ENCODE measurements at places on chromosomes 3 and 15.

DNA sequence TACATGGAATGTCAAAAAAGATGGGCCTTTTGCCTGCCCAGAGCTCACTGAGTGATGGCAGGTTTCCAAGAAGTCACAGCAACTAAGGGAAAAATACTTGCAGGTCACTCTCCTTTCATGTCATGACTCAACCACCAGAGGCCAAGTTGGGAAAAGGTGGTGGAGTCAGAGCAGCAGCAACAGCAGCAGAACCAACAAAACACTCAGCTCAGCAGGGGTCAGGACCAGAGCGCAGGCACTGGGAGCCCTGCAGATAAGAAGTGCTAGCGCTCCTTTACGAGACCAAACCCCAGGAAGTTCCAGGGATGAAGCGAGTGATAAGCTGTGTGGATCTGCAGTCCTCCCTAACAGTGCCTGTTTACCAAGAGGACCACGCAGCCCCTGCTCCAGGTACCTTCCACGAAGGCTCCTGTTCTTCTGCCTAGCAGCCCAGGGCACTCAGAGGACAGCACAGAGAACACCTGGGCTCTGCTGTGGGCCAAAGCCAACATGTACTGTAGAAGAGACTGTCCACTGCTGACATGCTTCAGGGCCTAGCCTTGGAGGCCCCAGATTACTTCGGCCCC is 26.0 kb downstream of the POC1A start:
- peak; percentile 17 for DNase-seq

GRCh38 chr15:37098468-37099318 is 1.7 kb downstream of the MEIS2 start:
- no peak for DNase-seq

GRCh38 chr15:64288999-64289398 is 67.0 kb downstream of the CSNK1G1 start:
- no peak for DNase-seq

DNA sequence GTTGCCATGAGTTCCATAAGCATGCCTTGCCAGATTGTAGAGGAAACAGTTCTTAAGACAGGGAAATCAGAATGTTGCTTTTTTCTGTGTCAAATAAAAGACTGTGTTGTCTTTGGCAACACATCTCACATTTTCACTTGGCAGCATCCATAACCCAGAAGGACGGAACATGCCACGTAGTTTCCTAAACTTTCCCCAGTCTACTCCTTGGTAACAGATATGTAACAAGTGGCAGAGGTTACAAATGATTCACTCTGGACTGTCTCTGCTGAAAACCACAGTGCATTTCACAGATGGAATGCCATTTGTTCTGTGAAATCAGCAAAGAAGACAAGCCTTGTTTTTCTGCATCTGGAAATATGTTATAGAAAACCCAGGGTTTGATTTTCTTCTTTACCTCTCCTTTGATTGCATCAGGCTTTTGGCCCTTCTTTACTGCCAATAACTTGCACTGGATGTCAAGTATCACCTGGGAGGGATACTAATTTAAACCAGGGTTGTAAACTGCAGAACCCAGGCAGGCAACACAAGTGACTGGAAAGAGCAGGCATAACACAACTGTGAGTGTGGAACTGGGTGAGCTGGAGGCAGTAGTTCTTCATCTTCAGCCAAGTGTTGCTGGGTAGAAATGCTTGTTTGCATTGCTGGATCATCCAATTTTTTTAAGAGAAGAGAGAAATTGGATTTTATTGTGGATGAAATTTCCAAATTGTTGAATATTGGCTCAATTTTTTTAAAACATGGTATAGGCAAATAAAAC is 124.4 kb upstream of the FOXB1 start:
- no peak for DNase-seq

GRCh38 chr3:104244680-104245220 is 1122.0 kb upstream of the ALCAM start:
- no peak for DNase-seq

DNA sequence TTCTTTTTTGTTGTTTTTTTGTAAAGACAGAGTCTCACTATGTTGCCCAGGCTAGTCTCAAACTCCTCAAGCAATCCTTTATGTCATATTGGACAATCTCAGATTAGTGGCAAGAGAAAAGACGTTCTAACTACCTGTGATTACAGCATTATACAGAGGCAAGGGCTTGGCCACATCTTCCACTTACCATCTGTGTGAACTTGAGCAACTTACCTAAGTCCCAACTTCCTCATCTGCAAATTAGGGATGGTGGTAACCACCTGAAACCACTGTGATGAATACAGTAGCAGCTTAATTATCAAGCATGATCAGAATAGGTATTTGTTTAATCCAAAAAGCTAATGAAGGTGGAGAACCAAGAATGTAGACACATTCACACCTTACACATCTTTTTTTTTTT is 16.1 kb downstream of the LRRC2 start:
- no peak for DNase-seq

- DNase-seq: no peak
These were observed 135.0 kb upstream of the PRICKLE2 start for GRCh38 chr3:64360280-64360679.

DNA sequence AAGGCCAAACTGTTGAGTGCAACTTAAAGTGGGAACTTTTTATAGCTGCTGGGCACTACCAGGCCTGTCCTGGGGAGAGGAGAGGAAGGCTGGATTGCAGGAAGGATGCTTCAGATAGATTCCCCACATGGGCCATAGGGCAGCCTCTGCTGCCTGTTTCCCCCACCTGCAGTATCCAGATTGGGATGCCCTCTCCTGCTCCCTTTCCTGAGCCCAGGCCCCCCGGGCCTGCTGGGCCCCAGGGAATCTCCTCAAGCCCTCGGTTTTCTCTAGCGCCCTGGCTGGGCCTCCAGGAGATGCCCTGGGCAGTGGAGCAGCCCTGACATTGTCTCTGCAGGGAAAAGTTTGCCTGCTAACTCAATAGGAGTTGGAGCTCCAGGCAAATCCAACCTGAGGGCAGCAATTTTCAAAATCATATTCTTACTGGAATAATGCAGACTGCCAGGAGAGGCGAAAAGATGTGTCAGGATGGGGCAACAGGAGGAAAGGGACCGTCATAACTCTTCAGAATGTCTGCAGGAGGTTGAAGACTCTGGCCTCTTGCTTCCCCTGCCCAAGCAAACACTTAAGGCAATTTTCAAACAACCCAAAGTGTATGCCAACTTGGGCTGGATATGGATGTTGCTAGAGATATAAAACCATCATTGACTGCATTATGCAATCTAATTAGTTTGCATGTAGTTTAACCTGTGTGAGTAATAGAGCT is 4.4 kb downstream of the NR2F2 start:
- peak; percentile 75 for DNase-seq

- DNase-seq: no peak
These were observed 3.7 kb upstream of the SLCO2A1 start for GRCh38 chr3:134033315-134033996.

DNA sequence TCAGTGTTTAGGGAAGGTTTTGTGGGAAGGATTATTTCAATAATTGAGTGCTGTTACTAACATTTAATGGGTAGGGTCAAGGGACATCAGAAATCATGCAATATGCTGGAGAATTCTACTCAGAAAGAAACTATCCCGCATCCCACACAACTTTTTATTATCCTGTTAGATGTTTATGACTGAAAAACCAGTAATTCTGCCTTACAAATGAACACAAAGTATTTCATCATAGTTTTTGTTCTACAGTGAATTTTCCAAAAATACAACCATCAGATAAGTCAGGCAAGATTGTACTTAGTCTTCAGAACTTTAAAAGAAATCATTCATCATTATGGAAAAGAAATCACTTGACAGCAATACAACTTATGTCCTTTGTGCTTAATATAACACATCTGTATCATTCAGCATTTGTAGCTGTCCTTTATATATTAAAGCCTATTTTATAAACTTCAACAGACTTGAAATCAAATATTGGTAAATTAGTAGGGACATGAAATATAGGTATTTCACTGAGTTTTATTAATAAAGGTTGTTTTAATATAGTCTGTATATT is 61.9 kb downstream of the TRPM7 start:
- DNase-seq: no peak

- DNase-seq: no peak
These were observed 50.1 kb downstream of the TMOD3 start for GRCh38 chr15:51879555-51879954.

- DNase-seq: no peak
These were observed 540.6 kb downstream of the NLGN1 start for GRCh38 chr3:173938159-173938558.

GRCh38 chr3:71127844-71128243 is 455.7 kb downstream of the FOXP1 start:
- no peak for DNase-seq

- DNase-seq: no peak
These were observed 31.3 kb downstream of the ALCAM start for GRCh38 chr3:105397974-105398373.

GRCh38 chr3:11021611-11022011 is 29.1 kb downstream of the SLC6A1 start:
- no peak for DNase-seq

DNA sequence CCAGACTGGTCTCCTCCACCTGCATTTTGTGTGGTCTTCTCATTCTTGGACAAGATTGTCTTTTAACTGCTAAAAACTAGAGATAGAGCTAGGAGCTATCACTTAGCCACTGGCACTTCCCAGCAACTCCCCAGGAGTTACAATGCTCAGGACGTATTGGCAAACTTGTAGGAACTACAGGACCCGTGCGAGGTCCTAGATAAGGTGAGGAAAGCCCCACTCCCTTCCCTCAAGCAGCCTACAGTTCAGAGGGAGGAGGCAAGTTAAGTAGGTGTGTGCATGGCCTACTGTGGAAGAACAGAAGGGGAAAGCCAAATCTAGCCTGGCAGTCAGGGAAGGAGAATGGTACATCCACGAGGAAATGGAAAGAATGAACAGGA is 504.7 kb upstream of the PROK2 start:
- DNase-seq: no peak

GRCh38 chr15:90425726-90426346 is 37.8 kb downstream of the IQGAP1 start:
- DNase-seq: no peak

DNA sequence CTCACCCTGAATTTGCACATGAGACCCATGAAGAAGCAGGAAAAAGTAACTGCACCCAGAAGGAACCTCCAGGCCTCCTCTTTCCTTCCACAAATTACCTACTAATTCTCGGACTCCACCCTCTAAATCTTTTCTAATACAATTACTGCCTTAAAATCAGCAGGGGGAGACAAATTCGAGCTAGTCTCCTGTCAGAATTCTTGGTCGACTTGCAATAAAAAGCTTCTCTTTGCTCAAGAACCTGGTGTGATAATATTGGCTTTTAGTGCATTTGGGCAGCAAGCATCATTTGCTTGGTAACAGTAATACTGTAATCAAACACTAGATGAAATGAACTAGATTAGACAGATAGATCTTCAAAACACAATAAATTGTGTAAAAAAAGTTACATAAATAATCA is 281.9 kb downstream of the RAP2B start:
- DNase-seq: no peak

DNA sequence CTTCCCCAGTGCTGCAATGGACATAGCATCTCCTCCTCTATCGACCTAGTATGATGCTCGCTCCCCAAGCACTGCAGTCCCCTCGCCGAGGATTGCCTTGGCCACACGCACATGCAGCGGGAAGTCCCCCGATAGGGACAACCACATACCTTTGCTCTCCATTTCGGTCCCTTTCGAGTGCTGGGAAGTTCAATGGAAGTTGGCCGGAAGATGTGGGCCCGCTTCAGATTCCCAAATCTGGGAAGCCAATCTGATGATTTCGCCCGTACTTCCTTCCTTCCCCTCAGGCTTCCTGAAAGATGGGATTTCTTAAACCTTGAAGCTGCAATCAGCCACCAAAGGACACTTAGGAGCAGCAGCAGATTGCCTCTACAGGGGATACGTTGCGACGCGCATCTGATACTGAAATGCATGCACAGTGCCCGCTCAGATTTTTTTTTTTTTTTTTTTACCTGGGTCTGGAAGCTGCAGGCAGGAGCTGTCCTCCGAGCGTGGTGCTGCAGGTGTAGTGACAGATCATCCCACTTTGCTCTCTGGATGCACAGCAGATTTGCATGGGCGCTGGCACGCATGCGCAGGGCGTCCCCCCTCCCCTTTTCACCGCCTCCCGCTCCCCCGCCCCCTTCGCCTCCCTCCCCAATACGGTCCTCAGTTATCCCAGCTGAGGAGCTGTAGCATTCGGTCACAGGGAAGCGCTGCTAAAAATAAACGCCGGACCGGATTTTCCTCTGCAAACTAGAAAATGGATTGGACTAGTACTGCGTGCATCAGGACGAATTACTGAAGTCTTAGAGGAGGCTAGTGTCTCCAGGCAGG is at the start of gene FGF12:
Gene FGF12 (minus strand): TSS at position 510 of the 816 bp plus-strand sequence.
- DNase-seq: peak; percentile 99

DNA sequence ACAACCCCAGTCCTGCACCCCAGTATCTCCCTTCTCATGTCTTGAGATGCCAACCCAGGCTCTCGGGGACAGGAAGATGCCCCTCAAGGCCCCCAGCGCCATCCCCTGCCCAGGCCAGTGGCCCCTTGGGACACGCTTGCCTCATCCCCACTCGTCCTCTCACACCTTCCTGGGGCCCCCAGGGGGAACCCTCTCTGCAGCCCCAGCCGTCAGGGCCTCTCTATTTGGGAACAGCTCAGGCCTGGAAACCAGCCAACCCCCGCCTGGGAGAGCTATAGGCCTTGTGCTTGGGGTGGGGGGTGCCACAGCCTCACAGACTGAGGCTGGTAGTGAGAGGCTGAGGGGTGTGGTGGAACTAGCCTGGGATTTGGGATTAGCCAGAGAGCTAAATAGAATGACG is 7.8 kb downstream of the LINGO1 start:
- no peak for DNase-seq

GRCh38 chr3:152857082-152857481 is 22.2 kb downstream of the P2RY1 start:
- DNase-seq: no peak

DNA sequence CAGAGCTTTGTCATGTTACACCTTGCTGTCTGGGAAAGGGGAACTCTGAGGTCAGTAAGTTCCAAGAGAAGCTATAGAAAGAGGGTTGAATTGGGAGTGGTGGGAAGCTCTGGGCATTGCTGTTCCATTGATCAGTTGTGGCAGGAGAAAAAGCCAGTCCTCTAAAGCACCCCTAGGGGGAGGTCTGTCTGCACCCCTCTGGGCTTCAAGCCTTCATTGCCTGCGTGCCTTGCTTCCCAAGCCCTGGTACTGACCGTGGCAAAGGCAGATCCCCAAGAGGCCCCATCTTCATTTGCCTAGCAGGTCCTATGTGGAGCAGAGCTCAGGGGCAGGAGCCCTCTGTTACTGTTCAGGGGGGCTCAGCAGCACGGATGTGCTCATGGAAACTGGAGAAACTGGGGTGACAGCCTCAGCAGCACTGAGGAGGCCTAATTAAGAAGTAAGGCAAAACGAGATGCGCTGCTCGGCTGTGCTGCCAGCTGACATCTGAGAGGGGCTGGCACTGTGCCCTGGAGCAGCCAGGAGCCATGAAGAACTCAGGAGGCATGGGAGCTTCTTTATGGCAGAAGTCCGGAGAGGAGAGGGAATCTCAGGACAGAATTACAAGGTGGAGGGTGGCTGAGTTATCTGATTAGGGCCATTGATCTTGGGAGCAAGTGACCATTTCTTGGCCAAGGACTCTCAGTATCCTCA is 270.9 kb downstream of the RPLP1 start:
- no peak for DNase-seq

- no peak for DNase-seq
These were observed 3.1 kb upstream of the CD276 start for GRCh38 chr15:73681063-73681462.
